MG63 (cell line): ENCODE measurements at places on chromosomes 5 and 9.

DNA sequence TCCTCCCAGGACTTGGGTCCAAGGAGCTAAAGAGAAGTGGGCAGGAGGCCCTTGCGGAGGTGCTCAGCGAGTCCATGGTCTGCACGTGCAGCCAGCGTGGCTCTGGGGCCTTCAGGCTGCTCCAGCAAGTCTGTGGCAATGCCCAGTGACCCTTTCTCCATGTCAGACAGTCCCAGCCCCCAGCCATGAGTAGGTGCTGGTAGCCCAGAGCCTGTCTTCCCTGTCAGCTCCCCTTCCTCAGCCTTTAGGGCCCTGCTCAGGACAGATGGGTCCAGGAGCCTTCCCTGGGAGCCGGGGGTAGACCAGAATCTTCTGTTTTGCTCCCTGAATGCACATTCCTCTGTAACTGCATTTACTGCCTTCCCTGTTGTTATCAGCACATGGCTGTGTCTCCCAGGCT, 147.2 kb upstream of the IRX2 start:
- DNase-seq = no peak

GRCh38 chr9:4596165-4596922, 65.8 kb upstream of the PLPP6 start:
- no peak for DNase-seq

DNA sequence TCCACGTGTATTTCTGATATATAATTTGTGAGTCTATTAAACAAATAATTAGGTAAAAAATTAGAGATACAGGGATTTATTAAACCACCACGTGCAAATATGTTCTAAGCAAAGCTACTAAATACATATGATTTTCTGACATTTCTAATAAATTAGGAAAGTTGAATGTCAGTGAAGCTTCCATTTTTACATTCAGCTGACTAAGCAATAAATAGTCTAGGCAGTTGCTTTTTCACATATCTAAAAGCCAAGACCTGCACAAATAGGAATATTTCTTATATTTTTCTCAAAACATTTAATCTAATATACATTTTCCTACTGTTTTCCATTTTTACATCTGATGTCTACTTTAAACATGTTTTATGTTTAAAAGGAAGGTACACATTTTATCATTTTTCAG, 322.6 kb upstream of the EFNA5 start:
- DNase-seq = no peak

DNA sequence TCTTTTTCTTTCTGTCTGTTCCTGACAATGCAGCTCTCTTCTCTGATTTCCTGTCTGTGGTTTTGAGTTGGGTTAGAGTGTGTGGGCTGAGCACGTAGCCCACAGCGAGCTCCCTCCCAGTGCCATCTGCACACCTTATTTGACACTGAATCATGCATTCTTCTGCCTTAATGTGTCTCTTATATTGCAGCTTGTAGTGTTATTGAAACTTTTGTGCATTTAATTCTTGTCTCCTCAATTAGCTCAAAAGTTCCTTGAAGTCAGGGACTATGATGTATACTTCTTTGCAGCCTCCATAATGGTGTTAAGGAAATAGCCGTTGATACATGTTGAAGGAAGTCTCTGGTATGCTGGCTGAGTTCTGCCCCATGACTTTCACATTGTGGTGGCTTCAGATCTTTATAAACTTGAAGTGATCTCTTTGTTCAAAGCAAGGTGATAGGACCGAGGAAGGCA, 576.2 kb upstream of the CLINT1 start:
- DNase-seq = no peak

DNA sequence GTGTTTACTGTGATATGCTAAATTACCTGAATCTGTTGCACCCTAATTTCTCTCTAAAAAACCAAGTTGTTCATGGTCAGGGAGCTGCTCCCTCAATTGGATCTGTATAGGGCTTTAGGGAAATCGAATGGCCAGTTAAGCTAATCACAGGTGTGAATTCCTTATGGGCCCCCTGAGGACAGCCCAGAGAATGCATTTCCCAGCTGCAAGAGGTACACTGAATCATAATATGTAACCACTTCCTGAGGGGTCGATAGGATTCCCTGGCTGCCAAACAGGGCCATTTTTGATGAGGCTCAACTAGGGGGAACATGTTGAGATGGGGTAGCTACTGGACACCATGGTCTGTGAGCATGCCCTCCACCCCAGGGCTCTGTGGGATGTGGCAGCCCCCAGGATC, 478.6 kb downstream of the CCDC171 start:
- no peak for DNase-seq

DNA sequence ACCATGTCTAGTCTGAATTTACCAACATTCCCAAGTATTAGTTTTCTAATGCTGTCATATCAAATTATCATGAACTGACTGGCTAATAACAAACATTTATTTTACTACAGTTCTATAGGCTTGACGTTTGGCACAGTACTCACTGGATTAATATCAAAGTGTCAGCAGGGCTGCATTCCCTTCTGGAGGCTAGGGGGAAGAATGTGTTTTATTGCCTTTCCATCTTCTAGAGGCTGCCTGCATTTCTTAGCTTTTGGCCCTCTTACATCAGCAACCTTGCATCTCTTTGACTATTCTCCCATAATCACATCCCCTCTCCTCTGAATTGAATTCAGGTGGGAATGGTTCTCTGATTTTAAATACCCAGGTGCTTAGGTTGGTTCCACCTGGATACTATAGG, 84.7 kb downstream of the EDIL3 start:
- no peak for DNase-seq

- peak; percentile 4 for DNase-seq
Observed at GRCh38 chr5:61910771-61911170, 395.2 kb upstream of the KIF2A start.

DNA sequence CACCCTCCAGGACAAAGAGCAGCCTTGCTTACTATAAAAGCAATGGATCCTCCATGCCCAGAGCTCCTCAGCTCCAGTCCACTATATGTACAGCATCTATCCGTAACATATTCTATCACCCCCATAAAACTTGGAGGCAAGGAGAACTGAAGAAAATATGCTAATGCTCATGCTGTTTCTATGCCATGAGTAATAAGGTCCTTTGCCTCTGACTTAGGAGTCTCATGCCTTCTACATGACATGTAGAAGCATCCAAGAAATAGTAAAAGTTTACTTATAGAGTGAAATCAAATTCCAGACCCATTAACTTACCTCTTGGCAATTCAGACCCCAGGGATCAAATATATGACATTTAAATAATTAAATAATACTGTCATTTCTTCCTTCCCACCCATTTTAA, 33.7 kb downstream of the SSBP2 start:
- DNase-seq = no peak

GRCh38 chr5:71905834-71906711, 187.0 kb downstream of the CARTPT start:
- no peak for DNase-seq

GRCh38 chr9:129664746-129665388, 580 bp upstream of the PRRX2 start:
- DNase-seq = no peak

DNA sequence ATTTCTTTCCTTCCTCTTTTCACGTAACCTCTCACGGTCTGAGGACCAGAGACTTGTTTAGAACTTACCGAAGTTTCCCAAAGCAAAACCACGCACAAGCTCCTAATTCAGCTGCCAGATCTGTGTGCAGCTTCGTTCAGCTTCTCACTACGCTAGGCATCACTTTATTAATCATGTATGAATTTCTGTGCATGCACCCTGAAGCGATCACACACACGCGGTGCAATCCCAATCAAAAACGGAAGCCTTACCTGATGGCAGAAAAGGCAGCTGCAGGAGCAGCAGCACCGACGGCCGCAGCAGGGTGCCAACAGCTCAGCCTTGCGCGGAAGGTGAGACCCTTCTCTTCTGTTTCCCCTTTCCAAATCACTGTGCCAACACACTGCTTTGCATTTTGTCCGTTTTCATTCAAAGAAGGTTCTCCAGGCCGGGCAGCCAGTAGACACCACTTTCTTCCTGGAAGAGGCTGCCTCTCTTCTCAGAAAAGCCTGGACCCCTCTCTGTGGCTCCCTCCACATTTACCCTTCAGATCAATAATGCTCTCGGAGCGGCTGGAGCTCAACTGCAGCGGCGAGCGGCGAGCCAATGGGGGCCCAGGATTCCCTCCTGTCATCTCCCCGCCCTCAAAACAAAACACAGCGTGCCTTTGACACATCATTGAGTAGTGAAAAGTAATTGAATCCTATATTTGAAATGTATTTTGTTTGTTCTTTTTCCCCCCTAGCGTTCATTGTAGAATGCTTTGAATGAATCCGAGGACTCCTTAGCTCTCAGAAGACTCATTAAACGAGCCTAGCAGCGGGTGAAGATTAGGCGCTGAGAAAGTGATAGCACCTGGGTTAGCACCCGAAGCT, at the start of gene CDH12:
CDH12 (minus strand) TSS at position 538 of the 854 bp plus-strand sequence.
- peak; percentile 37 for DNase-seq

DNA sequence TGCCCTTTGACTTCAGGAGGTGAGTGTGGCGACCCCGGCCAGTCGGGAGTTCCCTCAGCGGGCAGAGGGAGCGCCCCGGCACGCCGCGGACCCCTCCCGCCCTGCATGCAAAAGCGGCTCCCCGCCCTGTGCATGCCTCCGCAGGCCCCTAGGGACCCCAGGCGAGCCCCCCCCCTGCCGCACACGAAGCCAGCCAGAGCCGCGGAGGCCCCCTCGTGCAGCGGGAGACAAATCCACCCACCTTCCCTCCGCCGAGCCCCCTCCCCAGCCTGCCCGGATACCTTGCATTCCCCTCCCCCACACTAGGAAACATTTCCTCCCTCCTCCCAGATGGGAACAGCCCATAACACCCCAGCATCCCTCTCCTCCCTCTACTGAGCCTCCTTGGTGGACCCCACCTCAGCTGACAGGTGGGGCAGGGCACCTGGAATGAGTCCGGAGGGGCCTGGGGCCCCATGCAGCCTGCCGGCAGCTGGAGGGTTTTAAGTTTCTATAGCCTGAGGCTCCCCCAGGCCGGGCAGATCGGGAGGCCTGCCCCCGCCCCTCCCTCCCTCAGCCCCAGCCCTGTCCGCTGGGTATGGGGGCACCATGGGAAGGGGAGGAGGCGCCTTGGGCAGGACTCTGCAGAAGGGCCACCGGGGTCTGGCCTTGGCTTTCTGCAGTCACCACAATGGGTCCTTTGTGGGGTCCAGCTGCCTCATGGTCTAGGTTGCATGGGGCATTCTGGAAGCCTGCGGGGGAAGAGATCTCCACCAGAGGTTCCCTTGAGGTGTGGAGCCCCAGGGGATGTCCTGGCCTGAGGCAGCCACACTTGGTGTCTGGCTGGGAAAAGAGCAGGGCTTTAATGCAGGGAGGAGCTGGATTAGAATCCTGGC, 601 bp downstream of the ERGIC1 start:
- peak; percentile 20 for DNase-seq

GRCh38 chr5:127419683-127420257, 97.7 kb upstream of the PRRC1 start:
- no peak for DNase-seq

GRCh38 chr5:10581867-10582511, 18.1 kb downstream of the ANKRD33B start:
- DNase-seq = no peak

GRCh38 chr9:72464857-72465592, 56.4 kb upstream of the TMC1 start:
- no peak for DNase-seq

- no peak for DNase-seq
Observed at GRCh38 chr9:97935276-97935675, 2.7 kb downstream of the HEMGN start.

GRCh38 chr9:73049280-73049679, 96.4 kb upstream of the ALDH1A1 start:
- DNase-seq = no peak

- peak; percentile 32 for DNase-seq
Observed at GRCh38 chr9:2859776-2860379, 16.0 kb upstream of the PUM3 start.

DNA sequence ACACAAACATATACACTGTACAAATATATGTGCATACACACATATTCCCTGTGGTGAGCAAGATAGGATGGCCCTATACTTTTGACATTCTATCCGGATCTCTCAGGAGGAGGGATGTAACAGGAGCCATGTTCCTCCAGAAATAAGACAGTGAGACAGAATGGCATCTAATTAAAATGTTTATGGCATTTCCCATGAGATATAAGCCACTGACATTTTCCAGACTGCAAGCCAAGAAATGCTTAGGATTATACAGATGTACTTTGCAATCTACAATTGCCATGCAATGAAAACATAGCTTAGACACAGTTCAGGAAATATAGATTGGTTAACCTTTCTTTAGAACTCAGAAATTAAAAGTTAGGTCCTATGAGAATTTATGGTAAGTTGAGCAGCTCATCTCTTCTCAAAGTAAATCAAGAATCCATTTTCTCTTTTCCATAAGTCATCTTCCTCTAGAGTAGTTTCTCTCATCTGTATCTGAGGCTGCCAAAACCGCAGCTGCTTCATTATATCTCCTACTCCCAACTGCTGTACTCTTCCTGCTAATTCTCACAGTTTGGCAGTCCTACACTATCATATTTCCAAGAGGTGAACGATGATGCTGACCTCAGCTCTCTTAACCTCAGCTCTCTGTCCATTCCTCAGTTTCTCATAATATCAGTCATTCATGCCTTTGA, 1719.1 kb downstream of the MAT2B start:
- no peak for DNase-seq
